ENCODE measurements at places on chromosomes 16 and 17.
A peak's percentile ranks its signal among the peaks of the same experiment; 100 is the strongest.

DNA sequence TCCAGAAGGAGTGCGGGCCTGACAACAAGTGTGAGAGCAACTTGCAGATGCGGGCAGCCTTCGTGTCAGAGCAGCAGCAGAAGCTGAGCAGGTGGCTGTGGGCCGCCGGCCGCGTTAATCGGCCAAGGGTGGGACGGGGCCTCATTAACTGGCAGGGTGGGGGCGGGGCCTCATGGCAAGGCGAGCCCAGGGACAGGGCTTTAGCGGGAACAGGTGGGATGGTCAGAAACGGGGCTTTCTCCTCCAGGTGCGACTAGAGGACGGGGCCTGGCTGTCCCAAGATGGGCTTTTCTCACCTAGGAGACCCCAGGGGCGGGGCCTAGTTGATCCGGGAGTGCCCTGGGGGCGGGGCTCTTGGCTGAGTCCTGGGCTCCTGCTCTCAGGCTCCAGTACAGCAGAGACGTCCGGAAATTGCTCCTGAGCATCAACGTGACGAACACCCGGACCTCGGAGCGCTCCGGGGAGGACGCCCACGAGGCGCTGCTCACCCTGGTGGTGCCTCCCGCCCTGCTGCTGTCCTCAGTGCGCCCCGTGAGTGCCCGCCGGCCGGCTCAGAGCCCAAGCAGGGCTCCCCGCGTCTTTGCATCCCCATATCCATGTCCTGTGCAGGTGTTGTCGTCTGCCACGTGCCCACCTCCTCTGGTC is 18.4 kb upstream of the PDK2 start:
- DNase-seq: peak; percentile 16

DNA sequence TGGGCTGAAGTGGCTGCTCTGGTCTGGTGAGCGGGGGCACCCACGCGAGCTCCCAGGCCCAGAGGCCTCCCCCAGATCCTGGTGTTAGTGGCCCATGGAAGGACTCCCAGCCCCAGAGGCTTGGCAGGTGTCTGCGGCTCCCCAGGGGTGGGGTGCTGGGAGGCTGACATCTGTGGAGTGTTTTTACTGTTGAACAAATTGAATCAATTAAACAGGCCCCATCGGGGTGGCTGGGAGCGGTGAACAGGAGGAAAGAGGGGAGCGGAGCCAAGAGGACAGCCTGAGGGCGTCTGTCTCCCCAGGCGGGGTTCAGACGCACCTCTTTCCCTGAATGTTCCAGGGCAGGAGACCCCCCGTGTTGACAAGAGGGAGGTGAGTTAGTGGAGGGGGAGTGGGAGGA is 29.9 kb downstream of the ACTG1 start:
- DNase-seq: peak; percentile 45

GRCh38 chr17:83190601-83191387 is 111.4 kb downstream of the METRNL start:
- DNase-seq: no peak

DNA sequence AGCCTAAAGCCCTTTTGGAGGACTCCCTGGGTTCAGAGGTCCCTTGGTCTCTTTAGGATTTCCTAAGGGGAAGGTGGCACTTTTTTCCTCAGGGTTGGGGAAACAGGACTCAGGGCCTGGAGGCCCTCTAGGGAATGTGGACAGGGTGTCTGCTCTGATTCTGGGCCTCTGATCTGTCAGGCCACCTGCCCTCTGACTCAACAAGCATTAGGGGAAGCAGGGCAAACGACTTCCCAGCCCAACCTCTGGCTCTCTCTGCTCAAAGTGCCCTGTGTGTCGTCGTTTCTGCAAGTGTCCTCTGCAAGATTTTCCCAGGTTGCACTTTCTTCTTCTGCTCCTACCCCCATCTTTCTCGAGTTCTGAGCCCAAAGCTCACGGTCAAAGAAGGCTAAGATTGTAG is 6.6 kb upstream of the IGFBP4 start:
- no peak for DNase-seq

DNA sequence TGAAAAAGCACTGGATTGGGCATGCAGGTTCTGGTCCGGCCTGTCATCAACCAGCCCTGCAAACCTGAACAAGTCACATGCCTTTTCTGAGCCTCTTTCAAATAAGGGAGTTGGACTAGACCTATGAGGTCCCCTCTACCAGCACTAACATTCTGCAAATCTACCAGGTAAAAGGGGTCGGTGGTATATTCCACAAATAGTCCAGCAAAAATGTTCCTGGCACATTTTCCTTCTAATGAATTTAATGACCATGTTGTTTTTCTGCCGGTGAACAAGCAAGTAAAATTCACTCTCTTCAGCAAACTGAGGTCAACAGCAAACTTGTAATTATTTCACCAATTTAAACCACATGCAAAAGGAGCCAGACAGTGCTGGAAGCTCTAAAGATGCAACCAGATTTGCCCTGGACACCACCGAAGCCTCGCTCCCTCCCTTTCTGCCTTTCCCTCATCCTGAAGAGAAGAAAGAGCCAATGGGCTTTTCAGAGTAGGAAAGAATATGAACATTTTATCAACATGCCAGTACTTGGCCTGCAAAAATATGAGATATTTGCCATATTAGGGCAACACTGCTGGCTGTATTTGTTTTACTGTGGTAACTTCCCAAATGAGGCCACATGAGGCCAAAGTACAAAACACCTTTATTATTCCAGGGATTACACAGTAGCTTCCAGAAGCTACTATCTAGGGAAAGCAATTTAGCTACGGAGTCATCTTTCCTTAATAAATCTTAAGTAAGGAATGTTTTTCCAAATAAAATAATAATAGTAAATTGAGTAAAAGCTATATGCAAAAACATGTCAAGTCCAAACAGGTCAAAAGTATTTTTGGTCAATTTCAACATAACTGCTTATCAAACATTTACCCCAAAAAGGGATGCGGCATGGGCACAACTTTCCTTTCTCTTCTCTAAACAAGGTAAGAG is 45.0 kb downstream of the USP31 start:
- no peak for DNase-seq

- DNase-seq: no peak
Observed at GRCh38 chr17:77654850-77655249, 303.7 kb upstream of the TNRC6C start.
